ENCODE measurements at places on chromosomes 6 and 20.

GRCh38 chr6:3231247-3232016, 4.0 kb upstream of the TUBB2B start:
- peak; percentile 90 for DNase-seq

- no peak for DNase-seq
Observed at GRCh38 chr6:37861452-37861851, 41.9 kb downstream of the ZFAND3 start.

- DNase-seq = no peak
Observed at GRCh38 chr20:23152308-23152892, 66.3 kb upstream of the CD93 start.

DNA sequence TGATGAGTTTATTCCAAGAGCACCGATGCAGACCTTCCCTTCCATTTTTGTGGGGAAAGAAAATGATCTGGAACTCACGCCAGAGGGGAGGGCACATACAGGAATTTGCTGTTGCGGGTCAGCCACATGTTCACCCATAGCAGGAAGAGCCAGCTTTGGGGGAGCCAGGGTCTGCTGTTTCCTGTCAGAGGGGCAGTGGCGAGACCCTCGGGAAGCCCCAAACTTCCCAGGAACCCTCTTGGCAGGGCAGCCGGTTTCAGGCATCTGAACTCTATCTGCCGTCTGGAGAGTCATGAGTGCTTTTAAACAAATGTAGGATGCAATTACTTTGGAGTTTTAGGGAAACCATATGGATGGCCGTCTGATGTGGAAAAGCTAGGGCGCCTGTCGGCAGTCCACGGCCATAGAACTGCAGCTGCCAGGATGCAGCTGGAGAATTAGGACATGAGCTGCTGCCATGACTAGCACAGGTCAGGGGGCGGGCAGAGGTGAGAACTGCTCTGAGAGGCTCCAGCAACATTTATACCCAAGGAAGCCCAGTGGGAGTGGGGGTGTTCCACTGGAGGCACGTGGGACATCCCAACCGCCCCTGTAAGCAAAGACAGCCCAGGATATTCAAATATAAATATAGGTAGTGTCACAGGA, 14.8 kb upstream of the SERPINB9 start:
- no peak for DNase-seq

DNA sequence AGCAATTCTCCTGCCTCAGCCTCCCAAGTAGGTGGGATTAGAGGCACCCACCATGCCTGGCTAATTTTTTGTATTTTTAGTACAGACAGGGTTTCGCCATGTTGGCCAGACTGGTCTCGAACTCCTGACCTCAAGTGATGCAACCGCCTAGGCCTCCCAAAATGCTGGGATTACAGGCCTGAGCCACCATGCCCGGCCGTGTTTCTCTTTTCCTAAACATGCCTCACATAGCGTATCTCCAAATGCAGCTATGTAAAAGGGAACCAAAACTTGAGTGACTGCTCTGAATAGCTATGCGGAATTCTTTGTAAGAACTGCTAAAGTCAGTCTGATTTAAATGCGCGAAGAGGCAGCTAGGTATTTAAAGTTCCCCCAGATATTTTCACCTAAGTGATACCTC, 20.5 kb downstream of the BPIFA2 start:
- no peak for DNase-seq

GRCh38 chr6:119077643-119078375, 655 bp downstream of the FAM184A start:
- DNase-seq = no peak

All from right renal pelvis (tissue), 4 donors.